ENCODE measurements at places on chromosomes 1 and 21.

DNA sequence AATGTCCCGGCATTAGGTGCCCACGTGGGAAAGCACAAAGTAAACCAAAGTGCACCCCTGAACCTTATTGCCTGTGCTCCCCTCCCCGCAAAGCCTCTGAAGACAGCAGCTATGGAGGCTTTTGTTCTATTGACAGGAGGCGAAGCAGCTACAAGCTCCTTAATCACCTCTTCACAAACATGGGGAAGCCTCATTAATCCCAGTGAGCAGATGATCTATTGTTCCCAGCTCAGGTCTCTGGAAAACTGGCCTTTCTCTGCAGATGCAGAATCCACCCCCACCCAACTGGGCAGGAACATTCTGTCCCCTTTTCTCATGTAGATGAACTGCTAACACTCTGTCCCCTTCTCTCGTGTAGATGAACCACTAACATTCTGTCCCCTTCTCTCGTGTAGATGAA is 190.5 kb upstream of the CSF3R start:
- no peak for DNase-seq

DNA sequence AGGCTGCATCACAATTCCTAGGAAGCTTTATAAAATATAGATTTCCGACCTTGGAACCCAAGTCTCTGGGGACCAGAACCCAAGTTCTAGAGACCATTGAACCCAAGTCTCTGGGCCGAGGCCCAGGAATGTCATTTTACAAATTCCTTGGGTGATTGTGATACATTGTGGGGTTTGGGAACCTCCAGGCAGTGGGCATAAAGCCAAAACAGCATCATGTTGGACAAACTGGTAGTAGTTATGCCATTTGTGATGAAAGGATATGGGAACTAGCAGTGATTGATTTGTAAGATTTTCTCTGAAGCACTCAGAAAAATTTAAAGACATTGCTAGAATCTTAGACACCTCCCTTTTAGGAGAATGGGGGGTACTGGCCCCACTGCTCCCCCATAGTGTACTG is 160.2 kb downstream of the HIVEP3 start:
- no peak for DNase-seq

GRCh38 chr1:107152395-107152794 is 11.6 kb downstream of the NTNG1 start:
- no peak for DNase-seq

DNA sequence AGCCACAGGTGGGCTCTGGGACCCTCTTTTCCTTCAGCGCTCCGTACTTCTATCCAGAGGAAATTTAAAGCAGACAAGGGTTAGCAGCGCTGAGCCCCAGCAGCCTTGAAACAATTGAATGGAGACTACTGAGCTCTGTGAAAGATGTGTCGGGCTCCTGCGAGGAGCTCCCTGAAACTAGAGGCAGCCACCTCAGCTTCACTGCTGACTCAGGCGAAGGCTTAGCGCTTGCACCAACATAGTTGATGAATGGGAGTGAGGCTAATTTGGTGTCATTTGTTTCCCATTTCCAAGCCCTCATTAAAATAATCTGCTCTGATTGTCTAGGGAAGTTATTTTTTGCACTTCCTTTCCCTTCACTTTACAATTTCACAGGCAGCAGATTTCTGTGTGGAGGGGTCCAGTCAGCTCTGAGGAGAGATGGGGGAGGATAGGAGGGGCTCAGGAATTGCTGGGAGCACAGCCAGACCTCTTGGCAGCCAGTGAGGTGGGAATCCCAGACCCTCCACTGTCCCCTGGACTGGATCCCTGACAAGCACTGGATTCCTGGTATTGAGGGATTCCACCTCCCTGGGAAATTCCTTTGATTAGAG is 398.9 kb upstream of the PLXNA2 start:
- DNase-seq: no peak

GRCh38 chr1:180482425-180483275 is 19.7 kb downstream of the ACBD6 start:
- DNase-seq: peak; percentile 85

DNA sequence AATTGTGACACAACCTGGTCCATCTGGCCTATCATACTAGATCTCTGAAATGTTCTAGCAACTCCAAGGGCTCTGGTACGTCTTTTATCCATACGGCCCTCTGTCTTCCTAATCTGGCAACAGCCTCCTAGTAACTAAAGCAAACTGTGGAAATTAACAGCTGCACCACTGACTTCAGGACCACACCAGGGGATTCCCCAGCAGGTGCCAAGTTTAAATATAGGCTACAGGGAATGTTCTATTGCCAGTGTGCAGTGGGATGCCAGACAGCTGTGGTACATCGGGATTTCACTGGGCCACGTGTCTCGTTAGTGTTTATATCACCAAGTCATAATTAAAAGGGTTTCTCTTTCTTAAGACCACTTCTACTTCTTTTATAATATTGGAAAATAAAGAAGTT is 94.3 kb downstream of the RGS2 start:
- no peak for DNase-seq

DNA sequence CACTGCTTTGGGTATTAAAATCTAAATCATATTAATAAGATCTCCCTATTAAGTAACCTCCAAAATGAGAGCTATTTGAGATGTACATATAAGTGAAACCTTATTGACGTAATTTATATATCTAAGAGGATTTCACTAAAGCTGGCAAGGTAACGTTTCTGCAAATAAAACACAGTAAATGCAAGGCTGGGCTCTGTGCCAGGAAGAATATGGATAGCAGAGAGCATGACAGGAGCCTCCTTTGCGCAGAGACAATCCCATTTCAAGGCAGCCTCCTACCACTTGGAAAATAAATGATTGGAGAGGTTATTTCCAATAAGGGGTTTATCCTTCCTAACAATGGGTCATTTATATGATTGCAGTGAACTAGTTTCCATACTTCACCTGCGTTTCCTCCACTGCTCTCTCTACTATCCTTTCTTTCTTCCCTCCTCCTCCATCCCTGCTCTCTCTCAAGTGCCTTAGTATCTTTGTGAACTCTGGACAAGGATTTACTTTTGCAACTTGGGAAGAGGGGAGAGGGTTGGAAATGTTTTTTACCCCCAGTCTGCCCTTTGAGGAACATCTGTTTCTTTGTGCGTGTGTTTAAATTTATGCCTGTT is 3.0 kb upstream of the NFIA start:
- peak; percentile 70 for DNase-seq

DNA sequence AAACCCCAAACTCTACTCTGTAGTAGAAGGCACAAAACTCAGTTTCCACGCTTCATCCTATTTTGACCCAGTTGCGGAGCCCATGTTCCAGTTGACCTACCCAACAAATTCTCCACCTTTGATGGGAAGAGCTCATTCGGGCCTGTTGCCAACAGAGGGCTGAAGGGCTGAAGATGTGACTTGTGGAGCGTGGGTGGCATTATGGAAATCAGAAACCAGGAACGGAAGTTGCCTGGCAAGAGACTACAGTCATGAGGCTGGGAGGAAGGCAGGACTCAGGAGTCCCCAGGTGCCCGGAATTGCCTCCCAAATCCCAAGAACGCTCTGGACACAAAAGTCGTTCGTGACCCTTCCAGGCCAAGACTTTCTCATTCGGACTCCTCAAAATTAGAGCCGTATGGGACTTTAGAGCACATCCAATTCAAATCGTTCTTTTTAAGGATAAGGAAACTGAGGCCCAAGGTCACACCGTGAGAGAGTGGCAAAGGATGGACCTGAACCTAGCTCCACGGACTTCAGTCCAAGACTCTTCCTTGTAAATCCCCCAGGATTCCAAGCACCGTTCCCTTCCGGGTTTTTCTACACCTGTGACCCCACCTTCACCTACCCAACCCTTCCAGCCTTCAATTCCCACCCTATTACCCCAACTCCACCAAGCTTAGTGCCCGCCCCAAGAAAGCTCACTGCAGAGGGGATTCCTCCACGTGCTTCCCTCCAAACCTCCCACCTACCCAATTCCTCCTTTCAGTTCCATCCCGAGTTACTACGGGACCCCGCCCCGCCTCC is 739 bp downstream of the SMG5 start:
- peak; percentile 47 for DNase-seq

GRCh38 chr1:193705554-193705981 is 519.2 kb upstream of the B3GALT2 start:
- DNase-seq: no peak

DNA sequence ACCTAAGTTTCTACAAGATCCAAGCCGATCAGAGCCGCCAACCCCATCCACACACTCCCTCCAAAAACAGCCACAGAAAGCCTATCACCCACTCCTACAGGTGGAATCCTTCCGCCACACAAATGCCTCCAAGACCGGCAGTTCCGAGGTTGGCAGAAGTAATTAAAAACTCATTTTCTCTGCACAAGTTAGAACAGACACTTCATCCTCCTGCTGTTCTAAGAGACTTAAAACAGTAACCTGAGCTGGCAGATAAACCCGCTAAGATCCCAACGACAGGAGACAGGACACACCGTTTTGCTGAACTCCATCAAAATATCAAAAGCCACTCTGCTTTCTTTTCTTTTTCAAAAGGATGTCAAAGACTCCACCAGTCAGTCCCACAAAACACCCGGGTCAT is 2.8 kb downstream of the SSBP3 start:
- DNase-seq: no peak

- no peak for DNase-seq
These were observed 39.6 kb upstream of the VN1R5 start for GRCh38 chr1:247216261-247216660.

DNA sequence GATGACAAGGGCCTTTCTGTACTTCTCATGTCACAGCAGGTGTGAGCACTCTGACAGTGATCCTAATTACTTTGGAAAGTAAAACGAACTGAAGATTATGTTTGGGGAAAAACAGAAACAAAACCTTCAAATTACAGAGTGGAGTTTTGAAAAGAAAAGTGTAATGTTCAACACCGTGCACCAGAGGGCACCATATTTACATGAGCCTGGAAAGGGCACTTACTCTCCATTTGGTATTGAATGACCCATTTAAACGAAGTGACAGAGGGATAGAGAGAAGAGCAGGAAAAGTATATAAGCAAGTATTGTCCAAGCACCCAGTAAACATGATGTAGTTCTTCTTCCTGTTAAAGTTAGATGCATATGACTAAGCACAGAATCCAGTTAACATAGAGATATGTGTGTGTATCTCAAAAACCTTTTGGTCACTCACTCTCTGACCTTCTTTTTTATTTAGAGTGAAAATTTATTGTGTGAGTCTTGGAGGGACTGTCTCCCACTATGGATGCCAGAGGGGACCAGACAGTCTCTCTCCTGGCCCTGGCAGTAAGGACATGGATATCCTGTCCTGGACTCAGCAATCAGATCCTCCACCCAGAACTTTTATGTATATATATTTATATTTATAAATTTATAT is 3.8 kb upstream of the RGSL1 start:
- DNase-seq: peak; percentile 77

GRCh38 chr1:78672428-78672827 is 22.8 kb downstream of the IFI44 start:
- no peak for DNase-seq

DNA sequence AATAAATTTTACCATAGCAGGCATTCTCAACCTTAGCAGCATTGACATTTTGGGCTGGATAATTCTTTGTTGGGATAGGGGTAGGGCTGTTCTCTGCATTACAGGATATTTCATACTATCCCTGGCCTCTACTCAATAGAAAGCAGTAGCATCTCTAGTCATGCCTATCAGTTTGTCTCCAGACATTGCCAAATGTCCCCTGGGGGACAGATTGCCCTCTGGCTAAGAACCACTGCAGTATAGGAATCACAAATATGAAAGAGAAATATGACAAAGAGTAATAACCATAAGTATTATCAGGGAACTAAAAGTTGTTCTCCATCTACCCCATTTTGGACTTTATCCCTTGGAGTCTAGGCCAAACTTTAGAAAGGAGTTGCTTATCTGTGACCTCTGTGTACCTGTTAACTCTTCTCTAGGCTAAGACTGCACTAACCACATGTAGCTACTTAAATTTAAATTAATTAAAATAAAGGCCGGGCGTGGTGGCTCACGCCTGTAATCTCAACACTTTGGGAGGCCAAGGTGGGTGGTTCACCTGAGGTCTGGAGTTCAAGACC is 76.1 kb downstream of the AGO3 start:
- no peak for DNase-seq

- DNase-seq: no peak
These were observed 63.7 kb upstream of the LPGAT1 start for GRCh38 chr1:211894312-211894711.

DNA sequence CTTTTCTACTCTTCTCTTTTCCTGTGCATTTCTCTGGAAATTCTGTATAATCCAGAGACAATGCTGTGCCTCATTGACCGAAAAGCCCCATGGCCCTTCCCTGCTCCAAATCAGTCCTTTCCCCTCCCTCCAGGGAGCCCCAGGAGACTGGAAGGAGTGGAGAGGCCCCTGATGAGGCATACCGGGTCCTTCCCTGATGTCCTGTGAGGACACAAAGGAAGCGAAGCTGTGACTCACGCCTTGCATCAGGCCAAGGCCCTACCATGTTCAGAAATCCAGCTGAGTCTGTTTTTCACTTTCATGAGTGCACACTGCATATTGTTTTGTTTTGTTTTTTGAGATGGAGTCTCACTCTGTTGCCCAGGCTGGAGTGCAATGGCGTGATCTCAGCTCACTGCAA is 38.7 kb upstream of the BECN2 start:
- DNase-seq: no peak

GRCh38 chr21:42474043-42474831 is 21.8 kb downstream of the RSPH1 start:
- DNase-seq: no peak

- DNase-seq: no peak
These were observed 37.2 kb downstream of the SDC3 start for GRCh38 chr1:30871276-30871871.

- DNase-seq: no peak
These were observed 27.6 kb upstream of the POGK start for GRCh38 chr1:166811691-166812090.

DNA sequence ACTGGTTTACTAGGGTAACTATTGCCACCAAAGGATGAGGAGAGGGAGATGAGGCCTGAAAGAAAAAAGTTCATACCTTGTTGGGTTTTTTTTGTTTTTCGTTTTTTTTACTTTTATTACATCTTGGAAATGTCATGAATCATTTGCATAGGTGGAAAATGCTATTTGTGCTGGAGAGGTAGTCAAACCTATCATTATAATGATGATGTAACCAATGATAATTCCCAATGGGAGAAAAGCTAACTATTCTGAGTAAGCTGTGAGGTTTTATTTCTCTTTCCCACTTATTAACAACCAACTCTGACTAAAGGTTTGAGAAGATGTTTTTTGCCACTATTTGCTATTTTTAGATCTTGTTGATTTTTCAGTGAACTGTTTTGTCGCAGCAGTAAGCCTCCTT is 29.0 kb downstream of the SH3GLB1 start:
- no peak for DNase-seq

- no peak for DNase-seq
These were observed 56.1 kb upstream of the MRPS6 start for GRCh38 chr21:34017039-34017961.

- DNase-seq: no peak
These were observed 69.2 kb downstream of the SH3GLB1 start for GRCh38 chr1:86773341-86774288.

GRCh38 chr21:39537571-39537970 is 75.2 kb upstream of the B3GALT5 start:
- no peak for DNase-seq

DNA sequence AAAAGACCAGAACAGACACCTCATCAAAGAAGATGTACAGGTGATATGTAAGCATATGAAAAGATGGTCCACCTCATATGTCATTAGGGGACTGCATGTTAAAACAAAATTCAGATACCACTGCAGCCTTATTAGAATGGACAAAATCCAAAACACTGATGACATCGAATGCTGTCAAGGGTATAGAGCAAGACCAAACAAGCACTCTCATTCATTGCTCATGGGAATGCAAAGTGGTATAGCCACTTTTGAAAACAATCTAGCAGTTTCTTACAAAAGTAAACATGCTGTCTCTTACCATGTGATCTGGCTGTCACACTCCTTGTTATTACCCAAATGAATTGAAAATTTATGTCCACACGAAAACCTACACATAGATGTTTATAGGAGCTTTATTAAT is 426.6 kb upstream of the ESRRG start:
- no peak for DNase-seq
